B cell (primary cell): ENCODE measurements at places on chromosomes 3 and 15.

GRCh38 chr3:110180733-110181132, 843.4 kb upstream of the DPPA4 start:
- no peak for DNase-seq

DNA sequence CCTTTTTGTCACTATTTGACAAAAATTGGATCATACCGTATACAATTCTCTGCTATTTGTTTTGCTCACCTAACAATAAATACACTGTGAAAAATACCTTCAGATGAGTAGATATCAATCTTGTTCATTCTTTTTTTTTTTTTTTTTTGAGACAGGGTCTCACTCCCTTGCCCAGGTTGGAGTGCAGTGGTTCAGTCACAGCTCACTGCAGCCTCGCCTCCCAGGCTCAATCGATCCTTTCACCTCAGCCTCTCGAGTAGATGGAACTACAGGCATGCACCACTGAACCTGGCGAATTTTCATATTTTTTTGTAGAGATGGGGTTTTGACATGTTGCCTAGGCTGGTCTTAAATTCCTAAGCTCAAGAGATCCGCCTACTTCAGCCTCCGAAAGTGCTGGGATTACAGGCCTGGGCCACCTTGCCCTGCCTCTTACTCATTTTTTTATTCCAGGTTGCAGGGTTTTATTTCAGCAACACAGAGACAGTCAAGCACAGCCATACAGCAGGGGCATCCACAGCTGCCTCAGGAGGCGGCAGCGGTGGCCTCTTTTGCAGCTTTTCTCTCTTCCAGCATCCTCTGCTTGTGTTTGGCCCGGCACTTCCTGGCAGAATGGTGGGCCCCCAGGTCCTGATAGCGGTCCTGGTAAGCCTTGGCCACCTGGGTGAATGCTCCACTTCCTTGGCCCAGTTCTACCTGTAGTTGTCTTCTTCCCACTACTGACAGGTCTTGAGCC, 51.2 kb upstream of the CGNL1 start:
- no peak for DNase-seq

DNA sequence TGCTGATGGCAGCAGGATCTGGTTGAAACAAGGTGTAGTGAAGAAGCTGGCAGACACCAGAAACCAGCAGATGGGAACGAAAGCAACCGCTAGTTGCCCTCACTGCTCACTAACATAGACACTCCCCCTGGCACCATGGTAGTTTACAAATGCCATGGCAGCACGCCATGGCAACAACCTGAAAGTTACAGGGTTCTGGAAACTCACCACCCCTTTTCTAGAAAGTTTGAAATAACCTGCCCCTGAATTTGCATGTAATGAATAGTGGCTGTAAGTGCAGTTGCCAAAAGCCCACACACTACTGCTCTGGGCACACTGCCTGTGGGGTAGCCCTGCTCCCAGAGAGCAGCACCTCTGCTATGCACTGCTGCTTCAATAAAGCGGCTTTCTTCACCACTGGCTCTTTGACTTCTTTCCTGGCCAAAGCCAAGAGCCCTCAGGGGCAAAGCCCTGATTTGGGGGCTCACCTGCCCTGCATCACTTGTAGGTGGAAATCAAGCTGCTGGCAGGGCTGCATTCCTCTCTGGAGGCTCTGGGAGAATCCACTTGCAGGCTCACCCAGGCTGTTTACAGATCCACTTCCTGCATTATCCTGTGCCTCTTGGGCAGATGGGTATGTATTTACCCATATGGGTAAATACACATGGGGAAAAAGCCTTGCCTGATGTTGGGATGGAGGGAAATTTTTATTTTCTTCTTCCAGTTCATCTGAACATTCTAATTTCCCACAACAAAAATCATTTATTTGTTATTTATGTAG, 2.0 kb upstream of the GP9 start:
- peak; percentile 53 for DNase-seq

GRCh38 chr3:64078966-64079365, 55.7 kb upstream of the PSMD6 start:
- no peak for DNase-seq

GRCh38 chr3:194685065-194685717, 492 bp upstream of the FAM43A start:
- DNase-seq: no peak

DNA sequence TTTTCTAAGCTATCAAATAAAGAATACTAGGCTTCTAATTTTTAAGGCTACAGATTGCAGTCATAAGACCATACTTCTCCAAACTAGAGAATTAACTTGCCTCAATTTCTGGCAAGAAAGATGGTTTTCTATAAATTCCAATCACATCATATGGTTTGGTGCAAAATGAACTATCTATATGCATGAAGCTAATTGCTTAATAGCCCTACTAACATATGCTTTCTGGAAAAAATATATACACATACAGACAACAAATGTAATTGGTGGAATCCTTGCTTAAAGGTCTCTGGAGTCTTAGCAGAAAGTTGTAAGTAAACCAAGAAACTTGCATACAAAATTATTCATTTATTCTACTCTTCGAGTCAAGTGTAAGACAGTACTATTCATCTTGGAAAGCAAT, 113.1 kb upstream of the NANOGP8 start:
- no peak for DNase-seq

GRCh38 chr3:185959609-185960521, 22.1 kb upstream of the TRA2B start:
- no peak for DNase-seq

- no peak for DNase-seq
Measured at GRCh38 chr3:23808525-23808924, 2.8 kb downstream of the UBE2E1 start.

DNA sequence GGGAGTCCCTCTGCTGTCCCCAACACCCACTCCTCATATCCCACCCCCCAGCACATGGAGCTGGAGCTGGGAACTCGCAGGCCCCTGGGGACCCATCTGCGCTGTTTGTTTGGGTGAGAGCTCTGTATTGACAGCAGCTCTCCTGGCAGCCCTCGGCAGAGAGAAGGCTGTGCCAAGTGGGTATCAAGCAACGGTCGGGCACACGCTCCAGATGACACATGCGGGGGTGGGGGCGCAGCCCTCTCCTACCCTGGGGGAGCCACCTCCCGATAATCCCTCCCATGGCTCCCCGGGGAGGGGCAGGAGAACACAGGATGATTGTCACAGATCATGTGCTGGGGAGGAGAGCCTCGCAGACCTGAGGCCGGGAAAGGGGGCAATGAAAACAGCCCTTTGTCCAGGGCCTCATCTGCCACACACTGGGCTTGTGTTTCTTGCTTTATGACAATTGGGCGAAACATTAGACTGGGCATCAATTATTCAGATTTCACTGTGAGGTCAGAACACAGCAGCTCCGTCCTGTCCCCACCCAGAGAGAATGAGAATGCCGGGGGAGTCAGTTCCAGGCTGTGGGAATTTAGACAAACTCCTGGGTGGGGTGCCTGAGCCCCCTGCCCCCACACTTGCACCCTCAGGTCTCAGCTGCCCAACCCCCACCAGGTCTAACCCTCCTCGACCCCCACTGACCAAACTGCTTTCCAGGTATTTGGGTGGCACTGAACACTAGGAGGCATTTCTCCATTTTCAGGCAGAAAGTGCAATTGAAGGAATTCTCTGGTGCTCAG, 46.4 kb upstream of the KLF13 start:
- no peak for DNase-seq

- no peak for DNase-seq
Measured at GRCh38 chr3:99578339-99578970, 59.9 kb upstream of the COL8A1 start.

DNA sequence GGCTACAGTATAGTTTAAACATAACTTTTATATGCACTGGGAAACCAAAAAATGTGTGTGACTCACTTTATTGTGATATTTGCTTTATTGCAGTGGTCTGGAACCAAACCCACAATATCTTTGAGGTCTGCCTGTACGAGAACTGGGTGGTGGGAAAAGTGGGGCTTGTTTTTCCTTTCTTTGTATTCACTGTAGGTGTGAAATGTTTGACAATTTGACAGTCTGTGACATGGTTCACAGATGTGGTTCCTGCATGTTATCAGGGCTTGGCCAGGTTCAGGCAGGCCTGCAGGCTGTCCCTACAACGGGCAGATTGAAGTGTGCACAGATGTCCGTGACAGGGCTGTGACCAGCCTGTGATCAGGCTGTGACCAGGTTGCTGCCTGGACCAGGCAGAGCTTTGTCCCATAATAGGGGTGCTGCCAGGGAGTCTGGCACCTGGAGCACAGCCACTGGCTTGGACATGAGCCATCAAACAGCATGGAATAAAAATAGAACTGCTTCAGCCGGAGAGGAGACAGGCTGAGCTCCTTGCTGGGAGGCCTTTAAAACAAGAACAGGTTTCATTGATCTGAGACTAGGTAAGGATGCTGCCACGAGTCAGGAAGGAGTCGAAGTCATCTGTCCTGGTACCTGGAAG, 61.0 kb downstream of the KLF13 start:
- no peak for DNase-seq

- no peak for DNase-seq
Measured at GRCh38 chr3:73379465-73379864, 245.3 kb downstream of the PDZRN3 start.

DNA sequence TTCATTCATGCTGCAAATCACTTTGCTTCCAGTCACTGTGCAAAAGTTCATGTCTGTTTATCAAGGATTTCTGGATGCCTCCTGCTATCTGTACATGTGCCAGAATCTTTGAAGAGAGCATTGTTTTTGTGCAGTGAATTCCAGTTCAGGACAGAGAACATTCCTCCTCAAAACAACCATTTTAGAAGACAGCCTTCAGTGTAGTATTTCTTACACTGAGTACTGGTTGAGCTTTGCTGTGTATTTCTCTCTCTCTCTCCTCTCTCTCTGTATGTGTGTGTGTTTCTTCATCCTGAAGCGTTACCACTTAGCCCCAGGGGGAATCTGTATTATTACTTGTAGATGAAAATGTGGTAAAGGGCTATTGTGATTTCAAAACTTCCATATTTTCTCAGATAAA, 123.8 kb upstream of the CHL1 start:
- DNase-seq: no peak

- DNase-seq: no peak
Measured at GRCh38 chr15:83845230-83845629, 191.3 kb downstream of the ADAMTSL3 start.

- peak; percentile 27 for DNase-seq
Measured at GRCh38 chr15:88401251-88401995, 65.8 kb downstream of the MRPL46 start.

GRCh38 chr3:50100956-50101845, 12.5 kb downstream of the RBM5 start:
- no peak for DNase-seq

DNA sequence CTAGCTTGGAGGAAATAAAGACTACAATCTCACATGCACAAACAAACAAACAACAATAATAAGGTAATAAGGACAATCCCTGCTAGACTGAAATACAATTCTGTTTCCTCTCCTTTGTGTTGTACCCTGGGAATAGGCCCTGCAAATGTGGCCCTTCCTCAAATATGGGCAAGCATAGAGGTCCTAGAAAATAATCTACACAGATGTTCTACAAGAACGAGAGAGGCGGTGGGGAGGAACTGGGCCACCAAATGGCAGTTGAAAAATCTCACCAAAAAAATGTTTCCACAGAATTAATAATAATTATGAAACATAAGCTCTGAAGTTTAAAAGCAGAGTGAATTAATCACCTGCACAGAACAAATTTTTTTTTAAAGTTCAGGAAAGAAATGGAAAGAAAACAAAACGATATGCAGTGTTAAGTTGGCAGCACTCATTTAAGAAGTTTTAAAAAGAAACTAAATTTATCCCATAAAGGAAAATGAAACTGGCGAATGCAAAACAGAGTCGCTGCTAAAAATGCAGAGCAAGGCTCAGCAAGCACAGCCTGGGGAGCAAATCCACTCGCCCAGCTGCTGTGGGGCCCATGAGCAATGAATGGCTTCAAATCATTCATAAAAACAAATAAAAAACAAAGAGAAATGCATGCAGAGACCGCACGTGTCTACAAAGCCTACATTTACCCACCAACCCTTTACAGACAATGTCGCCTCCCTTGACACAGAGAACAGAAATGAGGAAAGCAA, 475.4 kb downstream of the OCA2 start:
- no peak for DNase-seq

- no peak for DNase-seq
Measured at GRCh38 chr15:50996641-50997040, 88.2 kb downstream of the AP4E1 start.

- no peak for DNase-seq
Measured at GRCh38 chr3:29291982-29292363, 11.1 kb downstream of the RBMS3 start.

DNA sequence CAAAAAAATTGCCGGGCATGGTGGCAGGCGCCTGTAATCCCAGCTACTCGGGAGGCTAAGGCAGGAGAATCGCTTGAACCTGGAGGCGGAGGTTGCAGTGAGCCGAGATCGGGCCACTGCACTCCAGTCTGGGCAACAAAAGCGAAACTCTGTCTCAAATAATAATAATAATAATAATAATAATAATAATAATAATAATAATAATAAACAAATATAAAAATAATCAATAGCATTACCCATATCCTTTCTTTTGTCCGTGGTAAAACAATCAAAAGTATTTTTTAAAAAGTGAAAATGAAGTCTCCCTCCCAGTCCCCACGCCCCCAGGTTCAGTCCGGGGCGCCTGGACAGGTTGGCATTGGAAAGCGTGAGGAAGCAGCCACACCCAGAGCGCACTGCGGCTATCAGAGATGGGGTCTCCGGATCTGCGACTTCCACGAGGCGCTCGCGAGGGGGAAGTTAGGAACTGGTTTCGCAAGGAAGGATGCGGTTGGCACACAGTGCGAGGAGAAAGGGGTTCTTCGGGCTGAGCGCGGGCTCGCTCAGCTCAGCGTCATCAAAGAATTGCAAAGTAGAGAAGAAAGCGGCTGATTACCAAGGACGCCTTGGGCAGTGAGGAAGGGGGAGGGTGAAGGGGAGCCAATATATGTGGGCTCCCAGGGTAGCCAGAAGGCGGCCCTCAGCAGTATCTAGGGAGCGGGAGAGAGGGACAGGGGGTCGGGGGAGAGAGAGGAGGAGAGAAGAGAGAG, 69.5 kb upstream of the EPHB3 start:
- DNase-seq: no peak

DNA sequence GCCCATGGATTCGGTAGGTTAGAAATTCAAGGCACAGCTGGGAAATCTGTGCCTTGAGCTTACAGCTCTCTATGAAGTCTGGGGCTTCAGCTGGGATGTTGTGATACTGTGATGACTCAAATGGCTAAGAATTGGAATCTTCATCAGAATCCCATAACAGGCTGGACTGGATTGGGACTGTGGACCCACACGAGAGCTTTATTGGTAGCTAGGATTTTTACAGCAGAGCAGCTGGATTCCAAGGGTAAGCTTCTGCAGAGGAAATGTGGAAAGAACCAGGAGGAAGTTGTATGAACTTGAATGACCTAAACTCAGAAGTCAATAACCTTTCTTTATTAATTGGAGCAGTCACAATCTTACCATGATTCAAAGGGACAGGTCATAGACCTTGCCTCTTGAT, 1187.1 kb downstream of the ROBO1 start:
- DNase-seq: no peak

GRCh38 chr3:184132945-184133344, 2.2 kb upstream of the EIF2B5 start:
- no peak for DNase-seq

DNA sequence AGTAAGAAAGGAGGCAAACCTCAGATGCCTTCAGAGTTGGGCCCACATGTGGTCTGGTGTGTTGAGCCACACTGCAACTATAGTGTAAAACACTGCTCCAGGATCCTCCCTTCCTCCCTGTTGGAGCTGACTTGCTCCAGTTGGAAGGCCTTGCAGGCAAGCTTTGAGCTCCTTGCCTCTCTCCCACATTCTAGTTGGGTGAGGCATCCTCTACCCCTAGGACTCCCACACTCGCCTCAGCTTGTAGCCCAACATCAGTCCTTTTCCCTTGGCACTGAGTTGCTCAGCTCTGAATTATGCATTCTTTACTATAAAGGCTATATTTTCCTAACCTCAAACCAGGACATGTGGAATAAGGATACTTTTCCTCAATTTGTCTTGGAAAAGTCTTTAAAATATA, 143.9 kb downstream of the NECTIN3 start:
- no peak for DNase-seq
